ENCODE measurements at places on chromosomes 16 and 17. TPM values are rescaled to one million over a fixed set of nuclear protein-coding genes. Genes with fewer than 3 reads are reported as not detected.

Gene DPEP3
- not detected for total RNA-seq

Gene CDK3
- total RNA-seq: 1.8 TPM

Gene KCNH4
- 0.16 TPM for total RNA-seq

Gene LGALS9B
- total RNA-seq: not detected

Gene CPHXL2
- total RNA-seq: not detected

Gene CTU2
- total RNA-seq: 13.1 TPM

Gene KRTAP4-3
- total RNA-seq: not detected

Gene KRT20
- not detected for total RNA-seq

DNA sequence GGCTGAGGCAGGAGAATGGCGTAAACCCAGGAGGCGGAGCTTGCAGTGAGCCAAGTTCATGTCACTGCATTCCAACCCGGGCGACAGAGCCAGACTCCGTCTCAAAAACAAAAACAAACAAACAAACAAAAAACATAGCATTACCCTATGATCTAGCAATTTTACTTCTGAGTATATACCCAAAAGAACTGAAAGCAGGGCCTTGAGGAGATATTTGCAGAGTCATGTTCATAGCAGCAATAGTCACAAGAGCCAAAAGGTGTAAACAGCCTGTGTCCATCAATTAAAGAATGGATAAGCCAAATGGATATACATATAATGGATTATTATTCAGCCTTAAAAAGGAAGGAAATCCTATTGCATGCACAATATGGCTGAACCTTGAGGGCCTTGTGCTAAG is 63.1 kb downstream of the TOM1L2 start:
- H3K4me3 ChIP-seq: no peak overlapping the region
- H3K36me3 ChIP-seq: peaks cover 18% of the 10 kb centered on the region
- no peak overlapping the region for H3K27ac ChIP-seq
- DNase-seq: no peak
- peaks cover 50% of the 10 kb centered on the region for H3K4me1 ChIP-seq

GRCh38 chr17:12756786-12757185 is 32.5 kb upstream of the ARHGAP44 start:
- H3K36me3 ChIP-seq: peaks cover 46% of the 10 kb centered on the region
- no peaks in the 10 kb centered on the region for H3K27me3 ChIP-seq
- DNase-seq: no peak
- H3K27ac ChIP-seq: no peak overlapping the region
- H3K4me1 ChIP-seq: no peaks in the 10 kb centered on the region

DNA sequence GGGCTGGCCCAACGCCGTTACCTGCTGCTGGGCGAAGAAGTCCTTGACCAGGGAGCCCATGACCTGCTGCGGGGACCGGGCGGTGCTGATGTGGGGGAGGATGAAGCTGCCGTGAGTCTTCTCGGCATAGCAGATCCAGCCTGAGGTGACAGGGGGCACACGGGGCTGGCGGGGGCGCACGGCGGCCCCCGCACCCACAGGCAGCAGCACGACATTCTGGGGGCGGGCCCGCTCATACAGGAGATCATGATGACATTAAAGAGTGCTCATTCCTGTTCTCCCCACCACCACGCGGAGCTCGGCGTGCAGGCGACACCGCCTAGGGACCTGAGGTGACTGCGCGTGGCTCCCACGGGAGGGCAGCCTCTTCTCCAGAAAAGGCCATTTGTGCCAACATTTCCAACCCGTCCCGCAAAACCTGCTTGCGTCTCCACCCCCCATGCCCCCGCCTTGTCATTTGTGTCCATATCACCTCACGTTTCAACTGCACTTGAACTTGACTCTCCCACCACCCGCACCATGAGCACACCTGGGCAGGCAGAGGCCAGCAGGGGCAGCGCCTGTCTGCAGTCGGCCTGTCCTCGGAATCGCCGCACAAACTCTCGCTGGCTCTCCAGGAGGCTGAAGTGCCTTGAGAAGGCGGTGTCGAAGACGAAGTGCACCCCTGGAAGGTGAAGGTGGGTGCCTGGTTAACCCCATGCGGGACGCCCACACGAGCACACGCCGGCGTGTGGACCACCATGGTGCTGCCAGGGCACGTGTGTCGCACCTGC is 6.4 kb downstream of the CIAO3 start:
- peaks cover 2% of the 10 kb centered on the region for H3K4me1 ChIP-seq
- no peak overlapping the region for H3K4me3 ChIP-seq
- H3K36me3 ChIP-seq: peaks cover 75% of the 10 kb centered on the region
- DNase-seq: no peak
- H3K27me3 ChIP-seq: no peaks in the 10 kb centered on the region
- no peak overlapping the region for H3K27ac ChIP-seq

- H3K4me3 ChIP-seq: no peak overlapping the region
- H3K4me1 ChIP-seq: no peaks in the 10 kb centered on the region
- peaks cover 7% of the 10 kb centered on the region for H3K27me3 ChIP-seq
- no peaks in the 10 kb centered on the region for H3K36me3 ChIP-seq
Measured at GRCh38 chr16:82242201-82242600, 72.2 kb upstream of the MPHOSPH6 start.

- H3K36me3 ChIP-seq: no peaks in the 10 kb centered on the region
- peak overlapping the region; percentile 1 for H3K4me3 ChIP-seq
- H3K27me3 ChIP-seq: no peaks in the 10 kb centered on the region
Measured at GRCh38 chr16:14013145-14013570, 58.0 kb upstream of the MRTFB start.

DNA sequence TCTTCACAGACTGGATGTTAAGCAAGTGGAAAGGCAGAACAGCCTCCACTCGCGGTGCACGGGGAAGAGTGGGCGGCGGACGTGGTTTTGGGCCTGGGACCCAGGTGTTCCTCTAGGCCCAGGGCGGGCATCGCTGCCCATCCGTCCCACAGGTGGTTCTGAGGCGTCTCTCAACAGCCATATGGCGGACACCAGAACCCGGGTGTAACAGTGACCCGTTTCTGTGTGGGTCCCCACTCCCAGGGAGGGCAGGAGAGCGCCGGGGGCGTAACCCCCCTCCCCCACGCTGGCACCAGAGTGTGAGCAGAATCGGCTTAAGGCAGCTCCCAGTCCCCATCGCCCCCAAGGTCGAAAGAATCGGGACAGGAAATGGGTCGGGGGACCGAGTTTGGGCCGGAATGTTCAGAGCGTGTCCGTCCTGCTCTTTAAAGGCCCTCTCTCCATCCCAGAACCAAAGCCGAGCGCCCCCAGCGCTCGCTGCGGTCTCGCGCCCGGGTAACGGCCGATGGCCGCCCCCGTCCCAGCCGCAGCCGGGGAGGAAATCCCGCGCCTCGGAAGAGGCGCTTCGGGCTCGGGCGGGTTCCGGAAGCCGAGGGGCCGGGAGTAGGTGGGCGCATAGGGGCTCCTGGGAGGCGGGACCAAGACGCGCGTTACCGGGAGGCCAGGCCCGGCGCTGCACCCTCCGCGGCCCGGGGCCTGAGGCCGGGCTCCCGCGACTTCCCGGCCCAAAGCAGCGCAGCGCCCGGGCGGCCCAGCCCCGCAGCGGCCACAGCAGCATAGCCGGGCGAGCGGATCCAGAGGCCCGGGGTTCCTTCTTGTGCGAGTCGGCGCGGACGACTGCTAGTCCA is at the start of gene TK2:
TK2 (minus strand) TSS at position 839 of the 848 bp plus-strand sequence; CDS start at position 778, 61 bp downstream.
- peak within 1 kb of the TSS; percentile 89 for H3K4me3 ChIP-seq
- peak; percentile 72 for DNase-seq
- H3K4me1 ChIP-seq: peaks cover 72% of the 10 kb centered on the region
- H3K27ac ChIP-seq: peak within 1 kb of the TSS; percentile 99

DNA sequence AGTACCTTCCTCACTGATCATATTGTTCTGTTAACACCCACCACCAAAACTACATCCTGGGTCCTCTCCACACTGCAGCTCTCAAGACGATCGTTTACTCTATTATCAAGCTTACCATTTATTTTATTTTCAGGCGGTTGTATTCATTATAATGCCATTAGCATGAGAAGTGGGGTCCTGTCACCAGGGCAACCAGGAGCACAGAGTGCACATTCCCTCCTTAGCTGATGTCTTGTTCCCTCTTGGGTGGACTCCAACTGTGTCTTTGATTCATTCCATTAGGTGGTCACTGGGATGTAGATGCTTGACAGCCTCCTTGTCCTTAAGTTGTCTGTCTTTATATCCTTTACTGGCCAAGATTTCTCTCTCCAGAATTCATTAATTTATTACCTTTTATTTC is 965.9 kb upstream of the EEF2KMT start:
- H3K27ac ChIP-seq: no peak overlapping the region
- no peak for DNase-seq
- no peaks in the 10 kb centered on the region for H3K36me3 ChIP-seq
- H3K4me1 ChIP-seq: no peaks in the 10 kb centered on the region
- peaks cover 13% of the 10 kb centered on the region for H3K27me3 ChIP-seq

GRCh38 chr16:85873153-85873552 is 25.8 kb upstream of the IRF8 start:
- no peak for DNase-seq
- peaks cover 7% of the 10 kb centered on the region for H3K4me1 ChIP-seq
- peaks cover 47% of the 10 kb centered on the region for H3K27me3 ChIP-seq
- no peaks in the 10 kb centered on the region for H3K36me3 ChIP-seq
- no peak overlapping the region for H3K27ac ChIP-seq
- no peak overlapping the region for H3K4me3 ChIP-seq

DNA sequence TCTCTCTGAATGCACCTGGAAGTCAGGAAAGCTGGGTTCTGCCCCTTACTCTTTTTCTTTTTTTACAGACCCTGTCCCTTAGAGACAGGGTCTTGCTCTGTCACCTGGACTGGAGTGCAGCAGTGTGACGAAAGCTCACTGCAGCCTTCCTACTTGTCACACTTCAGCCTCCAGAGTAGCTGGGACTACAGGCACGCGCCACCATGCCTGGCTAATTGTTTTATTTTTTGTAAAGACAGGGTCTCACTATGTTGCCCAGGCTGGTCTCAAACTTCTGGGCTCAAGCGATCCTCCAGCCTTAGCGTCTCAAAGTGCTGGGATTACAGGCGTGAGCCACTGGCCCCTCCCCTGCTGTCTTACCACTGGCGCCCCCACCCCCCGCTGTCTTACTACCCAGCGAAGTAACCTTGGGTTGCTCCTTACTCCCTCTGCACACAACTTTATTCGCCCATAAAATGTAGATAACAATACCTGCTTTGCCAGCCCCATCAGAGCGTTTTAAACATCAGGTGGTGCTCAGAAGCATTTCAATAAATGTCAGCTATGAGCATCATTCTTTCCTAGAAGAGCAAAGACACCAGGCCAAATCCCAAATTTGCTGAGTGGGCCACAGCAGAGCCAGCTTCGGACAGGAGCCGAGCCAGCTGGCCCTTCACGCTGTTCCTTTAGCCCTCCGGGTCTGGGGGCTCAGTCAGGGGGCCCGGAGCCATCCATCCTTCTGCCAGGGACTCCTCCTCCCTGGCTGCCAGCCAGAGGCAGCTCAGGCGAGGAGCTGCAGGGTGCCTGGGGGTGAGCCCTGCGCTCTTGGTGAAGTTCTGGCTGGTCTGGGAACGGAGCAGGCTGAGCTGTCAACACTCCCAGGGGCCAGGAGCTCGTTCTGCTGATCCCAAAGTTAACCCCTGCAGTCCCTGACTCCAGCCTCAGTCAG is 24.4 kb downstream of the SRL start:
- peak overlapping the region; percentile 94 for H3K27ac ChIP-seq
- DNase-seq: peak; percentile 80
- H3K36me3 ChIP-seq: no peaks in the 10 kb centered on the region

GRCh38 chr16:30473231-30474073 is 910 bp downstream of the ITGAL start:
- peak overlapping the region; percentile 2 for H3K4me3 ChIP-seq
- H3K27me3 ChIP-seq: peaks cover 72% of the 10 kb centered on the region
- no peaks in the 10 kb centered on the region for H3K4me1 ChIP-seq
- no peak overlapping the region for H3K27ac ChIP-seq
- H3K36me3 ChIP-seq: no peaks in the 10 kb centered on the region
- DNase-seq: no peak

- H3K27ac ChIP-seq: no peak overlapping the region
- H3K27me3 ChIP-seq: peaks cover 47% of the 10 kb centered on the region
- H3K36me3 ChIP-seq: no peaks in the 10 kb centered on the region
Measured at GRCh38 chr16:78072275-78072674, 27.2 kb upstream of the WWOX start.

- H3K4me1 ChIP-seq: peaks cover 68% of the 10 kb centered on the region
- H3K27me3 ChIP-seq: no peaks in the 10 kb centered on the region
- DNase-seq: no peak
- peaks cover 22% of the 10 kb centered on the region for H3K36me3 ChIP-seq
- H3K27ac ChIP-seq: peak overlapping the region; percentile 13
- no peak overlapping the region for H3K4me3 ChIP-seq
Measured at GRCh38 chr17:78409191-78409928, 30.9 kb downstream of the PGS1 start.

GRCh38 chr16:46859719-46860152 is 24.4 kb upstream of the GPT2 start:
- DNase-seq: no peak
- no peaks in the 10 kb centered on the region for H3K36me3 ChIP-seq
- H3K4me3 ChIP-seq: no peak overlapping the region

DNA sequence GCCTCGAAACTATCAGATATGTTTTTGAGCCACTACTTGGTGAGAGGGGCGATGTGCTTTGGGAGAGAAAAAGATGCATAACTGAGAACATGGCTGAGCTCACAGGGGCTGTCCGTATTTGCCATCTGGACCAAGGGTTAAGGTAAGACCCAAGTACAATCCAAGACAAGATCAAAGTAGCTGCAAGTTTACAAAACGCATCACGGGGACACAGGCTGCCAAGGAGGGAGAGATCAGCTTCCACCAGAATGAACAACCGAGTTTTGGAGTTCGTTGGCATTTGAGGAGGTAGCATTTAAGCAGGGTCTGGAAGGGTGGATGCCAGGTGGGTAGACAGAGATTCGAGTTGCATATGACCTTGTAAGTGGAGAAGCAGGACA is 2.2 kb downstream of the PITPNC1 start:
- peaks cover 62% of the 10 kb centered on the region for H3K4me1 ChIP-seq
- H3K27me3 ChIP-seq: no peaks in the 10 kb centered on the region
- H3K36me3 ChIP-seq: no peaks in the 10 kb centered on the region
- no peak for DNase-seq

- no peak overlapping the region for H3K27ac ChIP-seq
- H3K27me3 ChIP-seq: no peaks in the 10 kb centered on the region
- H3K36me3 ChIP-seq: no peaks in the 10 kb centered on the region
- H3K4me3 ChIP-seq: no peak overlapping the region
- H3K4me1 ChIP-seq: no peaks in the 10 kb centered on the region
- no peak for DNase-seq
Measured at GRCh38 chr16:57358086-57358420, 530 bp upstream of the CCL22 start.

GRCh38 chr16:84331998-84332780 is 36.1 kb upstream of the ATP2C2 start:
- H3K36me3 ChIP-seq: no peaks in the 10 kb centered on the region
- no peak overlapping the region for H3K27ac ChIP-seq
- no peaks in the 10 kb centered on the region for H3K4me1 ChIP-seq
- no peak overlapping the region for H3K4me3 ChIP-seq

- no peak for DNase-seq
- H3K27me3 ChIP-seq: no peaks in the 10 kb centered on the region
- peaks cover 53% of the 10 kb centered on the region for H3K36me3 ChIP-seq
- no peak overlapping the region for H3K4me3 ChIP-seq
- peaks cover 7% of the 10 kb centered on the region for H3K4me1 ChIP-seq
- H3K27ac ChIP-seq: no peak overlapping the region
Measured at GRCh38 chr16:69711115-69711740, 15.1 kb downstream of the NQO1 start.

DNA sequence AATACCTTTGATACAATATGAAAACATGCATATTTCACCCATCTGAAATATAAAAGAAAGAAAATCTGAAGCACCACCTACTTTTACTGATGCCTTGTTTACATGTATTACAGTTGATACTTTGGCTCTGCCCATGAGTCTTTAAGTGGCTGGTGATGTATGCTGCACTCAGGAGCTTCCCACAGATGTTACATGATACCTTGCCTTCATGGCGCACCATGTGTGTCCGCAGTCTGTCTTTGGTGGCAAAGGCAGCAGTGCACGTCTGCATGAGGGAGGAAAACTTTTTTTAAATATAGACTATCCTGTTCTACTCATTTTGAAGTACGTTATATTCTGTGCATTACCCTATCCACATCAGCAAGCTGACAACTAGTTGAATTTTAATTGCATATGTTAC is 7.5 kb downstream of the VEZF1 start:
- H3K27ac ChIP-seq: no peak overlapping the region
- no peak for DNase-seq
- no peaks in the 10 kb centered on the region for H3K27me3 ChIP-seq
- H3K4me1 ChIP-seq: peaks cover 73% of the 10 kb centered on the region

Data from left ventricle myocardium inferior (tissue), 1 donor.